ENCODE measurements at places on chromosomes 3 and 15.

- no peak for DNase-seq
Observed at GRCh38 chr3:129917423-129918007, 24.0 kb upstream of the TMCC1 start.

GRCh38 chr3:100647657-100648056, 38.3 kb downstream of the ADGRG7 start:
- no peak for DNase-seq

DNA sequence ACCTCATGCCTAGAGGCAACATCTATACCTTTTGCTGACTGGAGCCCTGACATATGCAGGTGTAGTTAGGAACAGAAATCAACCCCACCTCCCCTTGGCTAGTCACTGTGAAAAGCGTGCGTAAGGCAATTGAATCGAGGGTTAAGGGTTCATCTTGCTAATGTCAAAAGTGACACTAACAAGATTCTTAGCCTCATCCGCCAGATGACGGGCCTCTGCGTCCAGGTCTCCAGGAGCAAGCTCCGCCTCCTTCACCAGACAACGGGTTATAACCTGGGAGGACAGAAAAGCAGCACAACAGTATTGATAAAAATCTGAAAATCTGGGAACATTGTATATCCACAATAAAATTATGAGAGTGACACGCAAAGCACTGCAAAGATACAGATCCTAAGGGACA, 4.7 kb downstream of the SELENOS start:
- DNase-seq = no peak

DNA sequence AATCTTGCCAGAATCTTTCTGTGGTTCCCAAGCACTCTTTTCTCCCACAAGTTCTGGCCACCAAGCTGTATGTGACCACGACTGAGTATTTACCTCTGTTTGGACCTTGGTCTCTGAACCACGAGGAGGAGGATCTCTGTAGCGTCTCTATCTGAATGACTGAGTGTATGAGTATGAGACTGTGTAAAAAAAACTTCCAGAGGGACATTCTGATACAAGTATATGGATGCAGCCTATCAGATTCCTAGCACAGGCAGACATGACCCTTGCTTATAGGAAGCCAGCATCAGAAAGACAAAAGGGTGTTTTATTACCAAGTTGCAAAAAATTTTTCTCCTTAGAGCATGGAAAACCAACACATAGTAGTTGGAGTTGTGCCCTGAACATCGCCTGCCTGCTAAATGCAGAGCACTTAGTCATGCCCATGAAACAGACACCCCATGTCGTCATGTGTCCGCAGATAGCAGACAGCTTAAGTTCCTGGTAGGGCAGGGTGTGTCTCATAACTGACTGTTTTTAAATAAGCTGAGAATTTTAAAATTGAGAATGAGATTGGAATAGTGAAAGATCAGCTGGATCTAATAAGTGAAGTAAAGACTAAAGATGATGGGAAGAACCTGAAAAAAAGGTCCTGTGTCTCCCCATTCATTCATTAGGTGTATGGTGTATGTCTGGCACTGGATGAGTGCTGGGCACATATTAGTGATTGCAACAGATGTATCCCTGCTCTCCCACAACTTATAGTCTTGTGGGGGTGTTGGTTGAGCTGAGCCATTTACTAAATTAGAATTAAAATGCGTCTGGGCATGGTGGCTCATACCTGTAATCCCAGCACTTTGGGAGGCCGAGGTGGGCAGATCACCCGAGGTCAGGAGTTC, 30.9 kb downstream of the DAG1 start:
- DNase-seq = no peak

GRCh38 chr15:42368096-42368495, 8.8 kb downstream of the CAPN3 start:
- DNase-seq = no peak

DNA sequence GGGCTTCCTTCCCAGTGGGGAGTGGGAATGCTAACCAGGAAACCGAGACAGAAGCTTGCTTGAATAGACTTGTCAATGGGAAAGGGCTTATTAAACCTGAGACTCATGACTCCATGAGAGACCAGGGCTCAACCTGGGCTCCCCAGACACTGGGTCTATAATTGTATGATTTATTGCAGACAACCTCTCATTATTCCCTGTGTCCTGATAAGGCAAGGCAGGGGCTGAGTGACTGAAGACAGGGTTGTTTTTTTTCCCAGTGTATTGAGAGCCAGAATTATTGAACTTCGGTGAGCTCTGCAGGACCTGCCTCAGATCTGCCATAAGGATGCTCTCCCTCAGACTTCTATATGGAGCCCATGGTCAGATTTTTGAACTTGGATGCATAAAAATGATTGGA, 79.5 kb upstream of the KLHL25 start:
- DNase-seq = no peak

DNA sequence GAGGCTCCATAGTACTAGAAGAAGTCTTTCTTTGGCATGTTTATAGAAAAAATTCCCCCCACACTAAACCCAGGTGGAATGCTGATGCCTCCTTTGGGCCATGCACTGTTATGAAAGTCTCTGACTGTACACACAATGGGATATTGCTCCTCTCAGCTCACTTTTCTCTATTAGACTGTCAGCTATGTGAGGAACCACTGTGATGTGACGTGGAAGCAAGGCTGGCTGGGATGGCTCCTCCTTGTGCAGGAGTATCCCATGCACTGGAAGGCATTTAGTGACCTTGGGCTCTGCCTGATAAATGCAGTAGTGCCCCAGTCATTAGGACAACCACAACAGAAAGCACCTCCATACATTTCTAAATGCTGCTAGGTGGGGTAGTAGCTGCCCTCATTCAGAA, 5.7 kb upstream of the FRMD4B start:
- no peak for DNase-seq

DNA sequence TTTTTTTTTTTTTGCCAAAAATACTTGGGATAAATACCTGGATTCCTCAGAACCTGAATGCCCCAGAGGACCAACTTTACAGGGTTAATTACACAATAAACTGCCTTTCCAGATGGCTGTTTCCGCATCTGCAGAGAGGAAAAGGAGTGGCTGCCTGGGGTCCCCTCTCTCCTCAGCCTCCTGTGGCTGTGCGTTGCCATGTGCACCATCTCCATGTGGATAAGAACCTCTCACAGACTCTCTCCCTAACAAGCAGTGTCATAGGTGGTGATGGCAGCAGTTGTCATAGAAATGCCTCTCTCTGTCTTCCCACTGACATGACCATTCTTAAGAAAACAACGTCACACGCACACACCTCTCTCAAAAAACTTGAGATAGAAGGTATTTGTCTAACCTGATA, 179.4 kb downstream of the RPLP1 start:
- DNase-seq = no peak

DNA sequence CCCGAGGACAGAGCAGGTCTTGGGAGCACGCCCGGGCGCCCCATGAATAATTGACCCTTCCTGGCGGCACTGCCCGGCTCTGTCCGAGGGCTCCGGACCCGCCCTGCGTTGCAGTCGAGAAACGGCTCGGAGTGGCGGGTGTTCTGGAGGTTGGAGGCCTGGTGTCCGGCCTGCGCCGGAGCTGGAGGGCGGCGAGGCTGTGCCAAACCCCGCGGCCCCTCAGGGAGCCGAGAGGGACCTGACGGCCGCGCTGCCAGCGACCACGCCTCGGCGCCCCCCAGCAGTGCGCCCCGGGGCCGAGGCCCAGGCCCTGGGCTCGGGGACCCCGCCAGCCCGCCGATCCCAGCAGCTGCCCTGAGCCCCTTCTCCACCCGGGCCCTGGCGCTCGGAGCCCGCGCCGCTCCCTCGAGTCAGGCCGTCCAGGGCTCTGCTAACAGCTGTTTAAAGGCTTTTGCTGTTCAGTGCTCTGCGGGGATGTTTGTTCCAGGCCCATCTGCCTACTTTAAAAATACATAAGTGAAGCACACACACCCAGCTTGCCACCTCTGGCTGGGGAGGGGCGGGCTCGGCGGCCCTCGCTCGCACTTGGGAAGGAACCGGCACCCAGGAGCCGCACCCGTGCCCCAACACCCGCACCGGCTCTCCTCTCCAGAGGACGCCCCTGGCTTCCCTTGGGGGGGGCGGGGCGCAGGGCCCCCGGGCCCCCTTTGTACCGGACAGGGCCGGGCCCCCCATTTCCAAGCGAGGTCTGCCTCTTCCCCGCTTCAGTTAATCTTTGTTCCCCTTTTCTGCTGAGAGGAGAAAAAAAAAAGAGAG, 730 bp upstream of the ZNF710 start:
- no peak for DNase-seq

- no peak for DNase-seq
Observed at GRCh38 chr3:188008582-188009213, 145.3 kb upstream of the LPP start.

DNA sequence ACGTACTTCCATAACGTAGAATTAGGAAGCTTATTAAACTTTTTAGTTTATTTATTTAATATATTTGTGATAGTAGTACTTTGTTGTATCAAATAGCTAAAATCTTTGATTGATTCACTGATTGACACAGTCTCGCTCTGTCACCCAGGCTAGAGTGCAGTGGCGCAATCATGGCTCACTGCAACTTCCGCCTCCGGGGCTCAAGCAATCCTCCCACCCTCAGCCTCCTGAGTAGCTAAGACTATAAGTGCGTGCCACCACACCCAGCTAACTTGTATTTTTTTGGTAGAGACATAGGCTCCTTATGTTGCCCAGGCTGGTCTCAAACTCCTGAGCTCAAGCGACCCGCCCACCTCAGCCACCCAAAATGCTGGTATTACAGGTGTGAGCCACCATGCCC, 5.7 kb downstream of the APH1B start:
- no peak for DNase-seq

DNA sequence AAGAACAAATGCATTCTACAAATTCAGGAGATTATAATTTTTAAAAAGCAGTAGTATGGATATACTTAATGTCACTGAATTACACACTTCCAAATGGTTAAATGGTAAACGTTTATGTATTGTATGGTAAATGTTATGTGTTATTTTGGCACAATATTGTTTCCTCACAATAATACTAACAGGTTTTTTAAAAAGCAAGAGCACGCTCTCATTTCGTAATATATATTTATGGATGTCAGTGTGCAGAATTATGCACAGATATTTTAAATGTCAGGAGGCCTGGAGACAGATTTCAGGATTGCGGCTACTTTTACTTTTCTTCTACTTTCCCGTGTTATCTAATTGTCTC, 533 bp downstream of the ZNF445 start:
- no peak for DNase-seq

- DNase-seq = no peak
Observed at GRCh38 chr3:21502656-21503055, 248.4 kb downstream of the ZNF385D start.

DNA sequence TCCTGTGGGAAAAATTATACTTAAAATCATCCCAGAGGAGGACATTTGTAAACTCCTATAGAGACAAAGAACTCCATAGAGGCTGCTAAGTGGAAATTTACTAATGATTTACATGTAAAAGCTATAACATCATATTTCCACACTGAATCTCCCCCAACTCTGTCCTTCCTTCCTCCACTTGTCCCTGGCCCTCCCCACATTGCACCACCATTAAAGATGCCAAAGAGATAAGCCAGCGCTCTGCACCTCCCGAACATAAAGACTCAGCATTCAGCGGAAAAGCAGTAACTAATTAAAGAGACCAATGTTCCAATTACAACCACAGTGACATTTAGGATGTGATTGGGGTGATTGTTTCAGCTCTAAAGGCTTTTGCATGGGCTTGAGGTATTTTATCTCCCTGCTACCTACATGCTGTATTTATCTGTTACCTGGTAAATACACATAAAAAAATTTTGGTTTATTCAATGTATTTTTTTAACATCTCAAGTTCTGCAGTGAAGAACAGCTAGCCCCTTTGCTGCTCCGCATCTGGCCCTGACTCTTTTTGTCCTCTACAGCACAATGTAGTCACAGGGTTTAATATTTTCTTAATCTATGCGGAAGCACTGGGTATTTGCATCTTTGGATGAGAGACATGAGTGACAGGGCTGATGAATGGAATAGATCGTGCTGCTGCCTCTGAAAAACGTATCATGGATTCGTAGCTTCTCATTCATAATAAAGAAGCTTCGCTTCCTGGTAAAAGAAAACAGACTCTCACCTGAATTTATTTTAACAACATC, 35.3 kb upstream of the B3GNT5 start:
- DNase-seq = no peak

GRCh38 chr3:132395126-132395525, 22.2 kb upstream of the DNAJC13 start:
- no peak for DNase-seq

DNA sequence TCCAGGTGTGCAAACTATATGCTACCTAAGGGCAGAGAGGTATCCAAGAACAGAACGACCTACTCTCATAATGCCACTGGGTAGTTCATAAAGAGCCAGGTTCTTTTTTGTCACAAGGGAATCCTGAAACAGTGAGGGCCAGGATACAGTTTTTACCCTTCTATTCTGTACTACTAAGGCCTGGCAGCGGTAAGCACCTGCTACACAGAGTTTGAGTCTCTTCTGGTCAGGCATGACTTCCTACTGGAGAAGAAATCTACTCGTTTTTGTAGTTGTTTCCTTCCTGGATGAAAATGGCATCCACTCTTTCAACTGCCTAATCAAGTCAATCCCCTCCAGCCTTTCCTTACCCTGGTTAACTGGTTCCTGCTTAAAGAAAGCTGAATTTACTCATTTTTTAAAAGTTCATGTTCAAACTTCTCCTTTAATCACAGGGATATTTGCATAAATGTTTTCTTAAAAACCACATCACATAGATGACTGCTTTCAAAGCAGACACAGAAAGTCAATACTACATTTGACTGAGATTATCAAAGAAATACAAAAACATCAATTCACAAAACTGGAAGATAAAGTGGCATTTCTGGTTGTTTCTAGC, 40.0 kb downstream of the MAP4 start:
- DNase-seq = no peak

DNA sequence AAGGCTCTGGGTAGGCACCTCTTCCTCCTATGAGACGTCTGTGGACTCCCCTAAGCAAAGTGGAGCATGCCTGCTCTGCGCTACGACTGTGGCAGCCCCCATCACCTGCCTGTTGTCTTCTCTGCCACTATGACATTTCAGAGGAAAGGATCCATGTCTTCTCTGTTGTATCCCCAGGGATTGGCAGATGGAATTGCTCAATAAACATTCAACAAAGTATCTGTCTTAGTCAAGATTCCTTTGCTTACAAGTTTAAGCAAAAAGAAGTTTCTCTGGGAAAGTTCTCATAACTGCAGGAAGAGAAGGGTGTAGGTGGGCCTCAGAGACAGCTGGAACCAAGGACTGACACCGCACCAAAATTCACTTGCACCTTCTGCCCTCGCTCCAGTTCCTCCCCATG, 34.3 kb downstream of the AMOTL2 start:
- DNase-seq = no peak

GRCh38 chr3:74591946-74592345, 22.5 kb downstream of the CNTN3 start:
- DNase-seq = no peak

DNA sequence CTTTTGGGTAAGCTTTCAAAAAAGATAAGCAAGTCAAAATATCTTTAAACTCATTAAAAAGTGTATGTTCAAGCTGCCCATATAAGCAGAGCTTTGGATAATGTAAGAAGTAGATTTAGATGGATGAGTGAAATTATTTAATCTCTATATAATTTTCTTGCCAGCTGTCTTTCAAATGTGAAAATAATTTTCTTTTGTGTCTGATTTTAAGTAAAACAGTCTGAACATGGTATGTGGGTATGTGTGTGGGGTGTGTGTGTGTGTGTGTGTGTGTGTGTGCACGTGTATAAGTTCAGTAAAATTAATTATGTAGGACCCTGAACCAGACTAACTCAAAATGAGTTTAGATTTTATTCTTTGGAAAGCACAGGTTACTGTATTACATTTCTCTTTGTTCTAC, 155.2 kb upstream of the CGNL1 start:
- no peak for DNase-seq
